Activated T-helper 9 cell treated with anti-CD3 and anti-CD28 coated beads, Interleukin-2, amount 50 U/mL, for 16 hours (primary cell): ENCODE measurements at places on chromosomes 1 and 21.

GRCh38 chr1:57576756-57577155 is 152.9 kb upstream of the DAB1 start:
- no peak for DNase-seq

- no peak for DNase-seq
Measured at GRCh38 chr1:192311281-192311680, 5.5 kb upstream of the RGS21 start.

DNA sequence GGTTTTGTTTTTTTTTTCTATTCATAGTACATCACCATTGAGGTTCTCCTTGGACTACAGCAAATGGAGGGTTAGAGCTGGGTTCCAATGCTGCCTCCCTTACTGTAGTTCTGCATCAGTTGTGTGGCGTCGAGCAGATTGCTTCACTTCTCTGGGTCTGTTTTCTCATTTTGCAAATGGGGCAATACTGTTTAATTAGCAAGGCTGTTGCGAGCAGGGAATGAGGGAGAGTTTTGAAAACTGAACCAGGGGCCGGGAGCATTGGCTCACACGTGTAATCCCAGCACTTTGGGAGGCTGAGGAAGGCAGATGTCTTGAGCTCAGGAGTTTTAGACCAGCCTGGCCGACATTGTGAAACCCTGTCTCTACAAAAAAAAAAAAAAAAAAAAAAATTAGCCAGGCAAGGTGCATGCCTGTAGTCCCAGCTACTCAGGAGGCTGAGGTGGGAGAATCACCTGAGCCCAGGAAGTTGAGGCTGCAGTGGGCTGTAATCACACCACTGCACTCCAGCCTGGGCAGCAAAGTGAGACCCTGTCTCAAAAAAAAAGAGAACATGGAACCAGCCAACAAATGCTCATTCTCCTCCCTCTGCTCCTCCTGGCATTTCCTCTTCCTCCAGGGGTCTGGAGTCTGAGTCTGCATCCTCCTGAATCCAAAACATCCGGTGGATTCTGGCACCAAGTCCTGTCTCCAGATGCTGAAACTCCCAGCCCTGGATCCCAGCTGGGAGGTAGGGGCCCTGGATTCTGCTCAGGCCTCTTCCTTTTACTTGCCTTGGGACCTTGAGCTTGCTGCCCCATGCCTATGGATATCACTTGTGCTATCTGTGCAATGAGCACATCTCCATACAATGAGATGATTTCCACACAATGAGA is 3.7 kb upstream of the PLOD1 start:
- DNase-seq: no peak

- no peak for DNase-seq
Measured at GRCh38 chr1:236608930-236609726, 4.8 kb upstream of the HEATR1 start.

- no peak for DNase-seq
Measured at GRCh38 chr1:12069623-12070244, 6.6 kb downstream of the TNFRSF8 start.

DNA sequence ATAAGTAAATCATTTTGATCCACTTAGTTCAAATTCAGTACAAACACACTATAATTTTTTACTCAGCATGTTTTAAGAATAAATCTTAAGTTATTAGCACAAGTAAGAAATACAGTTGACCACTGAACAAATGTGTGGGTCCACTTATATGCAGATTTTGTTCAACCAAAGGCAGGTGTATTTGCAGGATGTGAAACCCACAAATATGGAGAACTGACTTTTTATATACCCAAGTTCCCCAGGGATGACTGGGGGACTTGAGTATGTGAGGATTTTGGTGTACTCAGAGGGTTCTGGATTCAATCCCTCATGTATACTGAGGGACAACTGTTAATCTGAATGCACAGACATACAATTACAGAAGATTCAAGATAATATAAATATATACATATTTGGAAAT is 25.7 kb upstream of the ERICH3 start:
- no peak for DNase-seq

DNA sequence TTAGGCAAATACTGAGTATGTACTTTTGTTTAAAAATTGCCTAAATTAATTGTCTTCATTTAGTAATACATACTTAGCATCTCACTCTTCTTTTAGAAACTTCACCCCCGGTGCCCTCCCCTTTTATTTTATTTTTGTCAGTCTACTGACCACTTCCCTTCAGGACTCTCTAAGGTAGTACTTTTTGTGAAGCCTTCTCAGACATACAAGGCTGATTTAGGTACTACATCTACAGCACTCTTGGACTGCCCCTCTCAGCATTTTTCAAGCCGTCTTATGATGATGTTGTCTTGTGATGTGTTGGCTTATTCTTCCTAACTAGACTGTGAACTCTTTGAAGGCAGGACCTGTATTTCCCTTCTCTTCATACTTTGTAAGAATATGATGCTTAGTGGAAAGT is 24.7 kb downstream of the RPS6KC1 start:
- no peak for DNase-seq

- no peak for DNase-seq
Measured at GRCh38 chr1:29634324-29634723, 398.0 kb downstream of the PTPRU start.

- DNase-seq: no peak
Measured at GRCh38 chr21:44379991-44380865, 26.8 kb downstream of the TRPM2 start.

DNA sequence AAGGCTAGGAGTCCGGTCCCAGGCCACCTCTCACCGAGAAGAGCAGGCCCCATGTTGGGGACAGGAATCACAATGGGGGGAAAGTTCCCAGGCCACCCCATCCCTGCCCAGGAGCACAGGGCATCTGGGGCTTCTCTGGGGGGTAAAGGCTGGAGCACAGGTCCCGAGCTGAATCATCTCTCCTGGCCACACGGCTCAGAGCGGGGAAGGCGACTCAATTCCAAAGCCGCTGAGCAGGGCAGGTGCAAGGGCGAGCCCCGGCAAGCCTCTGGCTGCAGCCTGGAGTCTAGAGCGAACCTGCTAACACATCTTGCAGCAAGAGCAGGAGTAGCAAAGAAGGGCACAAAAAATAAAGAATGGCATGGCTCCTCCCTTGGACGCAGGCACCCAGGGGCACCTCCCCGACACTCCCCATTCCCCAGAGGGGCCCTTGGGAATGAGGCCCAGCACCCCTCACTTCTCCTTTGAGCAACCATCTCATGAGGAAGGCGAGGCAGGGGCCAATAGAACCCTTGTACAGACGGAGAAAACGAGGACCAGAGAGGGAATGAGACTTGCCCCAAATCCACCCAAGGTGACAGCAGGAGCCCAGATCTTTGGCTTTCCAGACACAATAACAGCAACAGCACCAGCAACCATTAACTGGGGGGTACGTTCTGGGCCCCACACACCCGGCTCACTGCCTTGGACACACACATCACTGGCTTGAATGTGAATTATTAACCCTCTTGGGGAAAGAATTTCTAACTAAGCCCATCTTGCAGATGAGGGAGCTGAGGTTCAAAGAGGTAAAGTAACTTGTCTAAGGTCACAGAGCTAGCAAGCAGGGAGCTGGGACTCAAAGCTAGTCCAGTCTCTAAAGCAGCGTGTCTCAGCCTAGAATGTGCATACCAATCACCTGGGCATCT is 20.7 kb upstream of the ALDH4A1 start:
- no peak for DNase-seq

- no peak for DNase-seq
Measured at GRCh38 chr1:173937062-173937461, 19.9 kb upstream of the SERPINC1 start.

- DNase-seq: no peak
Measured at GRCh38 chr1:27885621-27886352, 13.4 kb downstream of the THEMIS2 start.

GRCh38 chr1:10760566-10761502 is 35.6 kb downstream of the CASZ1 start:
- no peak for DNase-seq

DNA sequence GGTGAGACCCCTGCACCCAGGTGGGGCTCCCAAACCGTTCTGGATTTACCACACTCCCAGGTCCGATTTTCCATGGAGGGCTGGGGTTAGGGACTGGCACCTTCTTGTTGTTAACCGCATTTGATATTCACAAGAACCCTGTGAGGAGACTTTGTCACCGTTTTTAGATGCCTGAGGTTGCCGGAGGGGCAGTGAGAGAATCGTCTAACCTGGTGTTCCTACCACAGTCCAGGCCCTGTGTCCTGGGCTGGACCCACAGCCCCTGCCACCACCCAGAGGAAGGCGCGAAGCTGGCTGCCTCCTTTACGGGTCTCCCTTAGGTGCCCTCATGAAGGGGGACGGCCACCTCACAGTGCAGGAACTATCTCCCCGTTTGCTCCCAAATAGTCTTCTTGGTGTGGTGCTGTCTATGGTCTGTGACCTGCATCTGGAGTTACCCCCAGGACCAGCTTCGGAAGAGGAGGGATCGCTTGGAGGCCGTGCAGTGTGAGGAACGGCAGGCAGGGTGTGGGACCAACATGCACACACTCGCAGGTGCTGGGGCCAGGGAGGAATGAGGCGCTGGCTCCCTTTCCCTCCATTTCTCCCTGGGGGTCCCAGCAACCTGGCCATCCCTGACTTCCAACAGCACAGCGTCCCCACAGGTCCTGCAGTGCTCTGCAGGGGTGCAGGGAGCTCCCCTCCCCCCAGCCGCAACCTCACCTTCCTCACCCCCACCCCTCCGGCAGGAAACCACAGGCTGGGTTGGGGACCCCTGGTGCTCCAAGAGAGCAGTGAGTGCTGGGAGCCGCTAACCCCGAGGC is 7.0 kb downstream of the SIM2 start:
- no peak for DNase-seq

GRCh38 chr1:46399307-46399706 is 5.2 kb downstream of the FAAH start:
- no peak for DNase-seq
